ENCODE measurements at places on chromosomes 6 and 20.

DNA sequence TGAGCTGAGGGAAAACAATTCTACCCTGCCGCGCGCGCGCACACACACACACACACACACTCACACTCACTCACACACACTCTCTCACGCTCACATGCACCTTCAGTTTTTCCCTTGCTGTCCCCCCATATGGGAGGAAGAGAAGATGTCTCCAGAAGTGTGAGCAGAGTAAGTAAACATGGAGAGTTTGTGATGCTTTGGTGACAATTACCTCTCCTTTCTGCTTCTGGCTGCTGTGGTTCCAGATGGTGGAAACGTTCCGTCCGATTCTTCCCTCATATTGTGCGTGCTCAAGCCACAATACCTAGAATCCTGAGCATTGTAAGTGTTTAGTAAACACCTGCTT is 86.7 kb downstream of the LINC00237 start:
- DNase-seq, result no peak

DNA sequence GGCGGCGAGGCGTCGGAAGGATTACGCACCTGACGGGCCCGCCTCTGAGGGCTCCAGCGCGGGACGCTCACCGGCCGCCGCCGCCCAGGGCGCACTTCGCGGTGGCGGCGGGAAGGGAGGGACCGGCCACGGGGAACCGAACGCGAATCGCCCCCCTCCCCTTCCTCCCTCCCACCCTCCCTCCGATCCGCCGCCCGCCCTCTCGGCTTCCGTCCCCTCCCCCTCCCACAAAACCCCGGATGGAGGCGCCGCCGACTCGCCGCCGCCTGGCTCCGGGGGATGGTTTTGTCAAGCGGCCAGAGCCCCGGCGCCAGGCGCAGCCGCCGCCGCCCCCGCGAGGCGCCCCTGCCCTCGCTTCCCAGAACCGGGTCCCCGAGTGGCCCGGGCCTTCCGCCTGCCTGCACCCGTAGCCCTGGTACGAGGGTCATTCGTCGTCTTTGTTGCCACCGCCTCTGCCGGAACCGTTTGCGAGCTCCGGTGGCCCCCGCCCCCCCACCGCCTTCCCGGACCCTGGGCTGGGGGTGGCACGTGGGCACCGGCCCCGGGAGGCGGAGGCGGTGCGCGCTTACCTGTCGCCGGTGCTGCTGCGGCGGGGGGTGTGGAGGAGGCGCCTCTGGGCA is 398 bp downstream of the ZBTB2 start:
- peak; percentile 79 for DNase-seq

GRCh38 chr6:43125555-43125954 is 45.5 kb upstream of the SRF start:
- no peak for DNase-seq

GRCh38 chr6:161186173-161186769 is 87.6 kb downstream of the AGPAT4 start:
- DNase-seq, result no peak

- no peak for DNase-seq
Measured at GRCh38 chr6:161405418-161405817, 131.6 kb upstream of the AGPAT4 start.

DNA sequence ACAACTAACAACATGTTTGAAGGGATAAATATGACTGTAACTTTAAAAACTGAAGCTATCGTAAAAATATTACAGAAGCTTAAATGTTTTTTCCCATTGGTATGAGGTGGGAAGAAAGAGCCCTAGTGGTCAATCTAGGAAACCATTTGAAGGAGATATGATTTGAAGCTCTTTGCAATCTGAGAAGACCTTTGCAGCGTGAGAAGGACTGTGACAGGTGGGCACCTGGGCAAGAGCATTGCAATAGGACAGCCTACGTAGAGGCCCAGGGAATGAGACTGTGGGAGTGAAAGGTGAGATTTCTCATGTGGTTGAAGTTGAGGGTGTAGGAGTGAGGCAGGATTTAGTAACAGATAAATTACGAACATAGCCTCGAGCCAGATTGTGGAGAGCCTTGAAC is 108.0 kb upstream of the PDE7B start:
- DNase-seq, result no peak

DNA sequence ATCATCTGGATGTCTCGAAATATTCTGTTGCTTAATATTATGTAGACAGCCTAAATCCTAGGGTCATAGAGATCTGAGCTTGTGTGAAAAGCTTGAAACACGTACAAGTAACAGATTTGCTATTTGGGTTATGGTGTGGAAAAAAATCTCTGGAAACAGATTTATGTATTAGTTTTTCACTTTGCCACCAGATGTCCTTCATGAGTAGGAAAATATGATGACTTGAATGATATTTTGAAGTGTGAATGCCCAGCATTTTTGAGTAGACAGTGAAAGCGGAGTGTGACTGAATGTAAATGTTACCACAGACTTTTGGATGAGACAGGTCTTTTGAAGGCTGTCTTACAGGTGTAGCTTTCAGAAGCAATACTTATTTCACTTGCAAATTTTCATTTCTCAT is 4.2 kb upstream of the BMP6 start:
- peak; percentile 13 for DNase-seq

Measured in cerebellum (tissue), 4 donors.